ENCODE measurements at places on chromosomes 16 and 17.

DNA sequence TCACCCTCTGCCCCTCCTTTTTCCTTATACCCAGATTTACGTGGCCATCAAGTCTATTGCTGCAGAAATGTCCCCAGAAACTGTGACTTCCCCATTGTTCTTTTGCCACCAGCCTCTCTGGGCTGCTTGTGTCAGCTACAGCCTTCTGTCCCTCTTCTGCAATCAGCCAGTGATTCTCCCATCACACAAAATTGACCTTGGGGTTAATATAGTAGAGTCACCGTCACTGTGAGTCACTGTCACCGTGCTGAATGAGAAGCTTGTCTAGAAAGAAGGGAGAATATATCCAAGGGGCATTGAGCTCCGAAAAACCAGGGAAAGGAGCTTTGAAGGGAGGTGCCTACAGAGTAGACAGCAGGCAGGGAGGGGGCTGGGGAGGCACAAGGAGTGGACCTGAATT is 290.5 kb downstream of the HAPSTR1 start:
- no peak for DNase-seq

DNA sequence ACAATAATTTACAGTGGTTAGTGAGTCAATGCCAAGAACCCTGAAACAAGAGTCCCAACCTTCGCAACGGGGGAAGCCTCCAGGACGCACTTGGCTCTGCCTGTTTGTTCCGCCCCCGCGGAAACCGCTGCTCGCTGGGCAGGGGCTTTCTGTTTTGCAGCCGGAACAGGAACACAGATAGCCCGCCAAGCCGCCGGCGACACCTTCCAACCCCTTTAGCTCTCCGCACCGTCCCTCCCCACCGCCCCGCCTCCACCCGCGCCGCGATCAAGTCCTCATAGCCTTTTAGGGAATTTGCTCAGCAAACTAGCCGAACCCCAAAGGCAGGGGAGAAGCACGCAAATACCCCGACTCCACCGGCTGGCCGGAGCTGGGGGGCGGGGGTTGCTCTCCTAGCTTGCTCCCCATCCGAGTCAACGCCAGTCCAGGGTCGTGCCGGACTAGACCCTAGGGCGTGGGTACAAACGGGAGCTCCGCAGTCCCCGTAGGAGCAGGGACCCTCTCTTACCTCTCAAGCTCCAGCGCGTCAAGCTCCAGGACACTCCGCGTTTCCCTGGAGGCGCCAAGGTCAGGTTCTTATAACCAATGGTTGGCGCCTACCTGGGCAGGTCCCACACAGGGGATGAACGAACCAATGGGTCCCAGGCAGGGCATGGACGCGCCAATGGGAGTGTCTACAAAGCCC is at the start of gene SLFN13:
Gene SLFN13 (minus strand): TSS at position 553 of the 685 bp plus-strand sequence. CDS start 3,086 bp downstream, outside the sequence.
- peak; percentile 92 for DNase-seq

- DNase-seq: no peak
Observed at GRCh38 chr16:3282103-3282729, 1.1 kb upstream of the ZNF263 start.

DNA sequence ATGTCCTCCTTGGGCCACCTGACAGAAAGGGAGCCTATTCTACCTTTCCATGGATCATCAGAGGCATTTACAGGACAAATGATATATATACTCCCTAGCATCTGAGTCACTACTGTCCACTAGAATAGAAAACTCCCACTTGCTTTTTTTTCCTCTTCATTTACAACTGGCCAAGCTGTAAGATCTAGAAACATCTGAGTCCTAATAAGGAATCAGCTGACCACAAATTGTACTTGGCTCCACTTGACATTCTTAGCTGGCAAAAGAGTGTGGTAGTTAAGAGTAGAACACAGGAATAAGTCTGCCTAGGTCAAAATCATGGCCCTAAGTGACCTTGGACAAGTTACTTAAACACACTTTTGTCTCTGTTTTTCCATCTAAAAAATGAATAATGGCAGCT is 5.2 kb downstream of the RUSF1 start:
- DNase-seq: no peak

DNA sequence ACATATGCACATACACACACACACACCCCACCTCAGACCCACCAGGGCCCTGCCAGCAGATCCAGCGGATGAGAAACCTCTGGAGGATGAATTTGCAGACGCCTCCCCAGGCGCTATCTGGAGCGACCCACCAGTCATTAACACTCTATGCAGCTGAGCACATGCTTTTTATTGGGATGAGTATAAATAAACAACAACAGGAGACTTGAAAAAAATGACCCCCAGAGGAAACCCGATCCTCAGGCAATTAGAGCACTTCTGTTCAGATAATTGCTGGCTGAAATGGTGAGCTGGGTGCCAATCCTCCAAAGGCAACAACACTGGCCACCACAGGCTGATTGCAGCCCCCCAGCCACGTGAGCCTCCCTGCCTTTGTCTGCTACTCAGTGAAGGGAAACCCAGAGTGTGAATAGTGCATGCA is 32.9 kb downstream of the DYNLRB2 start:
- no peak for DNase-seq

DNA sequence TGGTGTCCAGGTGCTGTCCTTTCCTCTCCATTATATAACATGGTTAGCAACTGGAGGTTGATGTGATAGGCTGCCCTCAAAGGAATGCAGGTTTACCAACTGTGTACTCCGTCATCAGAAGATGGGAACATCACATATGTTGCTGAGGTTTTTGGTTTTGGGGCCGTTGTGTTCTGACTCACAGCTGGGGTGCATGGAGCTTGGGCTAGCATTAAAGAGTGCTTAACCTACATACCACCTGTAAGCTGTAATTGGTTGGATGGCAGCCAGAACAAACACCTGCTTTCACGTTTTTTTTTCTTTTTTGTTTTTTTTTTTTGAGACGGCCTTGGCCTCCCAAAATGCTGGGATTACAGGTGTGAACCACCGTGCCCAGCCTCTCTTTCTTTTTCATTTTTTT is 20.9 kb downstream of the TMEM11 start:
- DNase-seq: no peak

DNA sequence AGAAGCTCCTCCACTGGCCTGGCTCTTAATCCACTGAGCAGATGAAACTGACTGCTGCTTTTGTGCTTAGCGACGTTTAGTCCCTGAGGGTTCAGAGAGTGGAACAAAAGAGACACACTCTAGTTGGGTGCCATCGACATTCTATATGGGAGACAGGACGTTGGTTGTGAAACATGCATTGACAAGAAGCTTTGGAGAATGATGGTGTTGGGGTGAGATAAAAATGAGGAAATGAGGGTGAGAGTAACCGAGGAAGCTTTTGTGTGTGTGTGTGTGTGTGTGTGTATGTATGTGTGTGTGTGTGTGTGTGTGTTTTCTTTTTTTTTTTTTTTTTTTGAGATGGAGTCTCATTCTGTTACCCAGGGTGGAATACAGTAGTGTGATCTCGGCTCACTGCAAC is 89.5 kb downstream of the ABCC1 start:
- DNase-seq: no peak

DNA sequence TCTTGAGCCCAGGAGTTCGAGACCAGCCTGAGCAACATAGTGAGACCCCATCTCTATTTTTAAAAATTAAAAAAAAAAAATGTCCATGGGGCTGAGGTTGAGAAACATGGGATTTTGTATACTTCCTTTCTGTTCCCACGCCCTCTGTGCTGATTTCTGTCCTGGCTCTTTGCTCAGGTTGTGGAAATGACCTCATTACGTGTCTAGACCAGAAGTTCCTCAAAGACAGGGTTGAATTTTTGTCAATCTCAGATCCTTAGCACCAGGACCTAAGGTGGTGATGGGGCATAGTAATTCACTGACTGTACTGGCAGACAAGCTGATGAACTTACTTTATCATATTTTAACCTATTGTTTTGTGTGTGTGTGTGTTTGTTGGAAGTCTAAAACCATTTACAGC is 11.2 kb upstream of the HNF1B start:
- no peak for DNase-seq

DNA sequence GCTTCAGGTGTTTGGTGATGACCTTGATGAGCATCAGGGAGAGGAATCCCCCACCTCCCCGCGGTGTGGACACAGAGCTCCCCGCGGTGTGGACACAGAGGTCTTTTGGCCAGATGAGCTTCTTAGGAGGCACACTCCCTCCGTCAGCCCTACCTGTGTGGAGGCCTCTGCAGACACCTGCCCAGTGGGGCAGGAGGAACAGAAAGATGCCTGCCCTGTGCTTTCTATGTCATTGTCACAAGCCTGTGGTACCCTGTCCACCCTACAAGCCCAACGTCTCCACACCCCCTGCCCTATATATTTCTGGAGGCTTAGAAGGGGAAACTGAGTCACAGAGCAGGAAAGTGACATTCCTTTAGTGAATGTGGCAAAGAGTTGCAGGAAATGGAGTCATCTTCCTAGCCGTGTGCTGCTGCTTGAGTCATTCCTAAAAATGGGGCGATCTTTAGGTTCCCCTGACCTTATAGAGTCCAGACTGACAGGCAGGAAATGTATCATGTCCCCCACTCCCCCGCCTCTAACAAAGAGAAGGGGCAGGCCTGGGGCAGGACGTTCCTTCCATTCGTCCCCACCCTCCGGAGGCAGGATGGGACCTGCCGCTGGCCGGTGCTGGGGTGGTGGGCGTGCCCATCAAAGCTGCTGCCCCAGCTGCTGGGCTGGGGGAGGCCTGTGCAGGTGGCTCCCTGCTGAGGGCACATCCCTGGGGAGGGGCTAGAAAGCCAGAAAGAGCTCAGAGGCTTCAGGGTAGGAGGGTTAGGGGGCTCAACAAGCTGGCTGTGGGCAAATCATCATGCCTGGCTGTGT is 1.0 kb upstream of the C16orf74 start:
- DNase-seq: no peak

DNA sequence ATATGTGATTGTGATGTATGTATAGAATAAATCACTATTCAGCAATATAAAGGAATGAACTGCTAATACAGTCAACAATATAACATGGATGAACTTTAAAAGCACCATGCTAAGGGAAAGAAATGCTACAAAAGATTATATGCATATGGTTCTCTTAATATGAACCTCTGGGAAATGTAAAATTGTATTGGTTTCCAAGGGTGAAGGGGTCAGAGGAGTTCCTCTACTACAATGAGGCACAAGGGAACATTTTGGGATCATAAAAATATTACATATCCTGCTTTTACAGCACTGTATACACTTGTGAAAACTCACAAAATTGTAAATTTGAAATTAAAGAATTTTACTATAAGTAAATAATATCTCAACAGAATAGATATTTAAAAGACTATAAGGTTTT is 111.4 kb downstream of the CA10 start:
- DNase-seq: no peak

- DNase-seq: no peak
Observed at GRCh38 chr17:19533718-19534561, at the start of gene SLC47A1. TSS of gene SLC47A1 (plus strand) at chr17:19533854. CDS start at chr17:19533940, 86 bp downstream.

GRCh38 chr17:68501074-68501473 is 11.2 kb upstream of the PRKAR1A start:
- no peak for DNase-seq

- no peak for DNase-seq
Observed at GRCh38 chr16:69316595-69317034, 5.5 kb downstream of the VPS4A start.

GRCh38 chr16:27952811-27953210 is 110.7 kb downstream of the GSG1L start:
- DNase-seq: no peak

GRCh38 chr16:58109330-58109729 is 19.9 kb downstream of the CFAP20 start:
- DNase-seq: no peak

DNA sequence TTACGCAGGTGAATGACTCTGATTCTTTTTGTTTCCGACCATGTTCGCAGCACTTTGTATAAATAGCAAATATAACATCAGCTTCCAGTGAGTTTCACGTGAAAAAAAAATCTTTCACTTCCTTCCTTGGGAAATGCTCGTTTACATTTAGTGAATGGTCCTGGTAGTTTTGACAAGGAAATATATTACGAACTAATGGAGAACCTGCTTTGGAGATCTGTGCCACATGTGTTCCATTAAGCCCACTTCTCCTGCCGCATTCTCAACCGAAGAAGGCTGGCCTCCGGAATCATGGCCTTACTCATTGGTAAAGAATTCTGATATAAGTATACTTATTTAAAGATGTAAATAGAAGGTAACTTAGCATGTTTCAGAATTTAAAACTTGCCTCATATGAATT is 3.6 kb downstream of the CRAMP1 start:
- no peak for DNase-seq

- peak; percentile 39 for DNase-seq
Observed at GRCh38 chr17:5418858-5419355, 555 bp downstream of the NUP88 start.

DNA sequence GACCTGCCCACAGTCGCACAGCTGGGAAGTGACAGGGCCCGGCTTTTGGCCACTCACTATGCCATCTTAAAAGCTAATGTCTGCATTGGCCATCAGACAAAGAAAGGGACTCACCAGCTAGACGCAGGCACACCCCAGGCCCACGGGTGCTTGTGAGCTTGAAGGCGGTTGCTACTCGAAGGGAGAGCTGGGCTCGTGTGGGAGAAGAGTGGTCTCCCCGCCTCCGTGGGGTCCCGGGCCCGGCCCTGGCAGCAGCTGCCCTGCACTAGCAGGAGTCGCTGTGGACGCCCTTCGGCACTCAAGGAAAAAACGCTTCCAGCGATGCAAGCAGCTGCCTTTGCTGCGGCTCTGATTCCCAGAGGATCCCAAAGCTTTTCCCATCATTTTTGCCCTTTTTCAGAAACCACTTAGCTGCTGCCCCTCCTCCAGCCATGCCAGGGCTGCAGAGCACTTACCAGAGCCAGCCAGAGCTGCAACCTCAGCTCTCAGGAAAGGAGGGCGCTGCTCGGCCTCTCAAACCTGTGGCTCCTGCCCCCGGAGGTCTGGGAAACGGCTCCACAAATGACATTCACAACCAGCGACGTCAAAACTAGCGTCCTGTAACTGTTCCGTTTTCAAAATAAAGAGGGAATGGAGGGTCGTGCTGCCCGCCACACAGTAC is 12.3 kb downstream of the TRPV1 start:
- no peak for DNase-seq

- no peak for DNase-seq
Observed at GRCh38 chr17:9755083-9755482, 36.3 kb downstream of the DHRS7C start.

GRCh38 chr16:57537194-57537505 is 779 bp upstream of the CCDC102A start:
- no peak for DNase-seq
